Activated CD4-positive, CD25-positive, alpha-beta regulatory T cell treated with anti-CD3 and anti-CD28 coated beads, Interleukin-2, amount 50 U/mL, for 16 hours (primary cell): ENCODE measurements at places on chromosomes 13 and 19.

DNA sequence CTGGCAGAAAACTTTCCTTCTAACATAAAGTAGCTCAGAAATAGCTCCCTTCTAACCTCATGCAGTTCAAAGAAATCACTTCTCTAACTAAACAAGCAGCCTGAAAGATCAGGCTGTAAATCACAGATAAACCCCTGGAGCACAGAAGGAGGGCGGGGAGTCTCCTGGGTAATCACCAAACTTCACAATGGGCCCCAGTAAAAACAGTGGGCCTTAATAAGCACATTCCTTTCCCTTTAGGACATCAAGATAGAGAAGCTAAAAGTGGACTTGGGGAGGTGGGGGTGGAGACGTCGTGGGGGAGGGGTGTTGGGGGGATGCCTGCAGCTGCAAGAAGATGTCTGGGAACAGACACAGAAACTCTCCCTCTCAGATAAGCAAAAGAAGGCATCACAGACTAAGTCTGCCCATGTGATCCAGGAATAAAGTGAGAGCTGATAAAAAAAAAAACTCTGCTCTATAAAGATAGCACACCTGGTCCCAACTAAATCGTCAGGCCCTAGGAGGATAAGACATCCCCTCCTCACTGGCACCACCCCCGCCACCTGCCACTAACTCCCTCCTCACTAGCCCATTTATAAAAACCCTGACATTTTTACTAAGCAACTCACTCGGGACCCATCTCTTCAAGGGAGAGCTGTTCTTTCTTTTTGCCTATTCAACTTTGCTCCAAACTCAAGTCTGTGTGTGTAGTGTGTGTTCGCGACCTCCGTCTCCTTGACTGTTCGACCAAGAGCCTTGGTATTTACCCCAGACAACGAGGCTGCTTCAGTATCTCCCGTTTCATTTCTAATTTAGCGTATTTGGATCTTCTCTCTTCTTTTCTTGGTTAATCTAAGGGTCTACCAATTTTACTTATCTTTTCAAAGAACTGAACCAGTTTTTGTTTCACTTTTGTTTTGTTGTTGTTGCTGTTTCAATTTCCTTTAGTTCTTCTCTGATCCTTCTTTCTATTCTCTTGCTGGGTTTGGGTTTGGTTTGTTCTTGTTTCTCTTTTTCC lies 31.7 kb downstream of the DNAJC15 start:
- no peak for DNase-seq

- no peak for DNase-seq
Observed at GRCh38 chr13:33633701-33634545, 184.0 kb upstream of the RFC3 start.

DNA sequence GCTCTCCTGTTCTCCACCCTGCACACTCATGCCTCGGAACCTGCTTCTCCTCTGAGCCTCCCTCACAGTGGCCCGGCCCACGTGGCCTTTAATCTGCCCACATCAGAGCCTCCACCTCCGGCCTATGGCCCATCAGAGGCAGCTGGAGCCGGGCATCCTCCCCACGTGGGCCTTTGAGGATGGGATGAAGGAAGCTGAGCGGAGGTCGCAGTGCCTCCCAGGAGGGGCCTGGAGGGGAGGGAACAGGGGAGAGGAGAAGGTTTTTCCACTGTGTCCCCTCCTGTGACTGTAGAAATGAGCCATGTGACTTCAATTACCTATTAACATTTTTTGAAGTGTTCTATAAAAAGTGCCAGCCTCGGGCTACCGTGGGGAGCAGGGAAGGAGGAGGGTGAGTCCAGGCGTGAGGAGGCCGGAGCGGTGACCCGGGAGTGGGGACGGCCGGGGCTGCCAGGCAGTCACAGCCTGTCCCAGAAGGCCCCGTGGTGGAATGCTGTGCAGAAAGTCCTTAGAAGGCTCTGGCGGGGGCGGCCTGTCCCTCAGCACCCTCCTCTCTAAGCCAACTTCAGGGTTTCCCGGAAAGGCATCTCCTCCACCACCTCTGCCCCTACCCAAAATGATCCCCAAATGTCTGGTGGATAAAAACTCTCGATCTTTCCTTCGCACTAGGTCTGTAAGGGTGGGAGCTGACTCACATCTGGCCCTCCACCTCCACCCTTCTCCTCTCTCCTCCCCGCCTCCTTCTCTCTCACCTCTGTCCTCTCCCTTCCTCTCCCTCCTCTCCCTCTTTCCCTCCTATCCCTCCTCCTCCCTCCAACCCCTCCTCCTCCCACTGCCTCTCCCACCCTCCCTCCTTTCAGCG lies 24.8 kb upstream of the SLC1A5 start:
- DNase-seq, result no peak

- no peak for DNase-seq
Observed at GRCh38 chr13:44768239-44768638, 192.1 kb upstream of the TSC22D1 start.

DNA sequence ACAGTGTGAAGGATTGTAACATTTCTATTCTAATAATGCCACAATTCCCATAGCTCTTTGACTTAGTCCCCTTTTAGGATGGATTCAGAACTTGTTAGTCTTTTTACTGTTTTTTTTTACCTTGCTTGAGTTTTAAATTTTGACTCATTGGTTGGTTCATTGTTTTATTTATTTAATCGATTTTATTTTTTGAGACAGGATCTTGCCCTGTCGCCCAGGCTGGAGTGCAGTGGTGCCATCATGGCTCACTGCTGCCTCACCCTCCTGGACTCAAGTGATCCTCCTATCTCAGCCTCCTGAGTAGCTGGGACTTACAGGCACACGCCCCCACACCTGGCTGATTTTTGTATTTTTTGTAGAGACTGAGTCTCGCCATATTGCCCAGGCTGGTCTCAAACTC lies 5.1 kb upstream of the RNF113B start:
- DNase-seq, result no peak

DNA sequence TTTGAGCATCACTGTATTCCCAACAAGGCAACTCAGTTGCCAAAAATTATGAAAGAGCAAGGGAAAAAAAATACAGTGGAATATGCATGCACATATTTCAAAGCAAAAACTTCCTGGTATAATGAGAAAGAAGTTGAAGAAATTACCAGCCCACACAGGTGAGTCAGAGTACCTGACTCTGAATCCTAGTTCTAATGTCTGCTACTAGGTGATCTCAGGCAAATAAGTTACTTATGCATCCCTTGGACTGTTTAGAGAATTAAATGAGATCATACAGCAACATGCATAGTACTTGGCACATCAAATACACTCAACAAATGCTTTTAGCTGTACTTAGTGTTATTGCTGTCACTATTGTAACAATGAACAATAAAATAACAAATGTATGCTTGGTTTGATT lies 144.9 kb downstream of the MIPEP start:
- DNase-seq, result no peak

DNA sequence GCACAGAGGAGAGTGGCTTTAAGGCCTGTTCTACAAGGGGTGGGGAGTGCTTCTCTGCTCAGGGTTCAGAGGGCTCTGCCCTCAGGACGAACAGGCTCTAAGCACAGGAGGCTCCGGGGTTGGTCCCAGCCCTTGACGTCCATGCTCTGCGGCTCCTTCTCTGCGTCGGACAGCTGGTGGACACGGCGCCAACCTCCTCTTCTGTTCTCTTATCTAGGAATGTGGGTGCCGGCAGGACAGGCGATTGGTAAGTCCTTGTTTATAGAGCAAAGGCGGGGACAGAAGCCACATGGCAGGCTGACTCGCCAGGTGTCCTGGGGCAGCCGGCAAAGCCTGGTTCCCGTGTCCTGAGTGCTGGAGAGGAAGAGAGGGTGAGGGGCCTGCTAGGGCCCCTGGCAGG lies 8.4 kb upstream of the RPS15 start:
- DNase-seq, result no peak

DNA sequence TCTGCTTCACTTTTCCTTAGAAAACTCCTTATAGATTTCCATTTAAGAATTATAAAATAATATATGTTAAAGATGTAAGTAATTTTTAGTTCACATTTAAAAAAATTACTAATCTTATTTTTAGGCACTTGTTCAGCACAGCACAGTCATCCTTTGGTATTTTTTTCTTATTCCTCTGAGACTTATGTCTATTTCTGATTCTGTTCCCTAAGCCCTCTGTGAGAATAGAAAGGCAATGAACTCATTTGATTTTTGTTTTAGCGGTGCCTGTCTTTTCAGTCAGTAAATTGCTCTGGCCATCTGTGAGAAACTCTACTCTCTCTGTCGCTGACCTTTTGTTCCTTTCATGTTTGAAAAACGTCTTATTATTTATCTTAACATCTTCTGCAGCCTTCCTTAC lies 168.1 kb downstream of the PCDH17 start:
- no peak for DNase-seq

DNA sequence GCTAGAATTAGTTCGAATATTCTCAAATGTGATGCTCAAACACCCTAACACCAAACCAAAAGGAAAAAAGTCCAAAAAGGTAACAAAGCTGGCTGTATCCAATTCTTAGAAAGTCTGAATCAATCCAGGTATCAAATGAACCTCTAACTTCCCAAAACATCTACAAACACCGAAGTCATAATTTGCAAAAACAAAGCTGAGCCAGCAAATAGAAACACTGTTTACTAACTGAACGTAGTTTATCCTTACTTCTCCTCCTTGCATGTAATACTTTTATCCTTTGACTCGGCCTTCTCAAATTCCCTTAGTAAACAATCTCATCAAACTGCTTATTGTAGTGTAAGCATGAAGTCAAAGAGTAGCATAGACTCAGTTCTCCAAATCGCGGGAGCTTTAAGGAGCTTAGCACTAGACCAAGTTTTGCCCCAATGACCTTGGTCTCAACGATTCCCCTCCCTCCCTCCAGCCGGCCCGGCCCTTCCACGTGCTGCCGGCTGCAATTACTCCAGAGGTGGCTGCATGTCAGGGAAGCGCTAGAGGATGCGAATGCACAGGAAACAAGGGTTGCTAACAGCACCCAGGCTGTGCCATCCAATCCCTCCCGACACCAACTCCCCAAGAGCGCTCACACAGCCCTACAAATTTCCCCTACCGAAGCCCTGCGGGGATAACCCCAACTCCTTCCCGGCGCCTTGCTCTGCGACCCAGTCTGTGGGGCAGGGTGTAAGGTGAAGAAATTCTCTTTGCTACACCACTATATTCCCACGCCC lies 693 bp downstream of the XPO4 start:
- no peak for DNase-seq

GRCh38 chr19:29006057-29006735 lies 206.8 kb downstream of the UQCRFS1 start:
- no peak for DNase-seq

GRCh38 chr13:107192289-107192688 lies 624.4 kb upstream of the ARGLU1 start:
- no peak for DNase-seq

- DNase-seq, result peak; percentile 26
Observed at GRCh38 chr19:18205200-18205892, 1.5 kb upstream of the RAB3A start.

- DNase-seq, result no peak
Observed at GRCh38 chr19:48044561-48044960, 682 bp upstream of the CABP5 start.

GRCh38 chr19:8398311-8398771 lies 8.2 kb downstream of the RAB11B start:
- no peak for DNase-seq

DNA sequence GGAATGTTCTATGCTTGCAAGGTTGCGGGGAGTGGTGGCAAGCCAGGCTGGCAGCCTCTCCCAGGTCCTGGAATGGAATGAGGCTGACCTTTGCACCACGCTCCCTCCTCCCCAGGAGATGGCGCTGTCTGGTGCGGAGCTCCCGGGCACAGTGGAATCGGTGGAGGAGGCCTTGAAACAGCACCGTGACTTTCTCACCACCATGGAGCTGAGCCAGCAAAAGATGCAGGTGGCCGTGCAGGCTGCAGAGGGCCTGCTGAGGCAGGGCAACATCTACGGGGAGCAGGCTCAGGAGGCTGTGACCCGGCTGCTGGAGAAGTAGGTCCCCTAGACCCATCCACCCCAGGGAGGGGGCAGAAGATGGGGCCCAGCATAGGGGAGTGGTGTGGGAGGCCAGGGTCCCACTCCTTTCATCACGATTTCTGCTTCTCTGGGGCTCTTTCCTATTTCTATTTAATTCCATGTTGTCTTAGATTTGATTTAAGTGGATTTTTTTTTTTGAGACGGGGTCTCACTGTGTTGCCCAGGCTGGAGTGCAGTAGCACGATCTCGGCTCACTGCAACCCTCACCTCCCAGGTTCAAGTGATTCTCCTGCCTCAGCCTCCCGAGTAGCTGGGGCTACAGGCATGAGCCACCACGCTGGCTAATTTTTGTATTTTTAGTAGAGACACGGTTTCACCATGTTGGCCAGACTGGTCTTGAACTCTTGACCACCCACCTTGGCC lies 53.2 kb upstream of the SHKBP1 start:
- DNase-seq, result no peak

GRCh38 chr13:99199541-99200431 lies 868 bp upstream of the UBAC2 start:
- DNase-seq, result no peak

DNA sequence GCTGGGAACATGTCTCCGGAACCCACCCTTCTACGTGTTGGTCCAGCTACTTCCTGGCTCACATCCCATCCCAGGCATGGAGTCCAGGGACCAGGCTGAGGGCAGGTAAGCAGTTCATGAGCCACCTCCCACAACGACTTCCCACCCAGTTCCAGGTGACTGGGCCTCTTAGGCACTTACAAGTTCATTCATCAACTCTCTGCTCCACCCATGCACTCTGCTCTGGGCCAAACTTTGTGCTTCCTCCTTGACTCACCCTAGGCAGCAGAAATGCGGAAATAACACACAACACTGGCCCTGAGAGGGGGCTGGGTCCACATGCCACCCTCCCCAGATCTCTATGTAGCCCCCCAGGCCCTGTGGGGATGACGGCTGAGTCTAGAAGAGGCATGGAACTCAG lies 20.5 kb downstream of the IQCN start:
- DNase-seq, result no peak

DNA sequence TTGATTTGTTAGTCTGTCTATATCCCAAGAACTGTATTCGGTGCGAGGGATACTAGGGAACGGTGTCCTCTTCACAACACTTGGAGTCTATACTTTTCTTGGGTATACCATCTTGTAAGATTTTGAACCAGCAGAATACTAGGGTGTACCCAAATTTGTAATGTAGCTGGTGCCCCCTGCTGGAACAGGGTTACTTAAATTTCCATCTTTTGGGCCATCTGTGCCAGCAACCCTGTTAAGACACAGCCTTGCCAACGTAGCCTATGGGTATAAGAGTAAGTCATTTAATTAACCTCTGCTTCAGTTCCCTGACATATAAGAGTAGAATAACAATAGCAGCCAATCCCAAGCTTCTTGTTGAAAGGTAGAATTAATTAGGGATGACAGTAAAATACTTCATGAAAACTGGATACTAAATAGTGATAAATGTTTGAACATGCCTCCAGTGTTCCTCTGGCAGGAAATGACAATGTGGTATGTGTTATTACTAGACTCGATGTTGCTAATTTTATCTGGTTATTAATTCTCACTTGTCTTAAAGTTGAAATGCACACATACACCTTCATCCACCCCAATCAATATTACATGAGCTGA lies 607.6 kb downstream of the FGF9 start:
- DNase-seq, result peak; percentile 40

- no peak for DNase-seq
Observed at GRCh38 chr13:30135351-30135750, 172.0 kb downstream of the KATNAL1 start.

- DNase-seq, result no peak
Observed at GRCh38 chr19:21604351-21604926, 99.0 kb downstream of the ZNF429 start.

- DNase-seq, result no peak
Observed at GRCh38 chr19:47152632-47153031, 22.0 kb downstream of the SAE1 start.

GRCh38 chr13:80654638-80655249 lies 313.8 kb upstream of the SPRY2 start:
- no peak for DNase-seq

GRCh38 chr19:13880059-13881043 lies 3.4 kb downstream of the NANOS3 start:
- peak; percentile 91 for DNase-seq

GRCh38 chr13:42611086-42611779 lies 37.3 kb downstream of the TNFSF11 start:
- DNase-seq, result no peak
